ENCODE measurements at places on chromosomes 12 and 14.

DNA sequence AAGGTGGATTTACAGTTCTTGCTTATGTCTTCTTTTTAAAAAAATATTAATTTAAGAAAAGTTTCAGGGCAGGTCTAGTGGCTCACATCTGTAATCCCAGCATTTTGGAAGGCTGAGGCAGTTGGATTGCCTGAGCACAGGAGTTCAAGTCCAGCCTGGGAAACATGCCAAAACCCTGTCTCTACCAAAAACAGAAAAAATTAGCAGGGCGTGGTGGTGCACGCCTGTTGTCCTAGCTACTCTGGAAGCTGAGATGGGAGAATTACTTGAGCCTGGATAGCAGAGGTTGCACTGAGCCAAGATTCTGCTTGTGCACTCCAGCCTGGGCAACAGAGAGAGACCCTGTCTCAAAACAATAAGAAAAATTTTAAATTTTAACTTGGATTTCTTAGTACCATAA is 5.4 kb upstream of the TAS2R46 start:
- DNase-seq = no peak

GRCh38 chr12:3863756-3864155 is 9.4 kb downstream of the PARP11 start:
- DNase-seq = no peak

DNA sequence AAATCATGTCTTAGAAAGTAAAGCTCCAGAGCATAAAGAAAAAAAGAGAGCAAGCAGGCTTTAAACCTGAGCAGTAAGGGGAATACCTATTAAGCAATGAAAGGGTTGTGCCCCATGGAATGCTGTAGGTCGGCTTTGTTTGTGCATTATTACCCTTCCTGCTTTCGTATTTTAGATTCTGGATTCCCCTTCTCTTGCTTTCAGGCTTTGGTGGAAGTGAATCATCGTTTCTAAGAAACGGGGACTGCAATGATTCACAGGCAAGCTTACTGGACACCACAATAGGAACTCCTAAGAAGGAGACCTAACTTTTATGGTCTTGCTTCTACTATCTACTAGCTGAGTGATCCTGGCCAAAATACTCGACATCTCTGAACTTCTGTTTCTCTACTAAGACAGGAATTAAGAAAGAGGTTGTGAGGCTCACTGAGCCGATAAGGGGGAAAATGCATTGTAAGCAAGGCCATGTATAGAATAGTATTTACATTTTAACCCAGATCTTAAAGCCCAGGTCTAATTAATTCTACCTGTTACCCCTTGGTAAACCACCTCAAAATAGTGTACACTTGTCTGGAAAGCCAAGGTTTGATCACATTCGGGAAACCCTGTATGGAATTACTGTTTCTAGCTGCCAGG is 1.2 kb upstream of the BMAL2 start:
- DNase-seq = no peak

DNA sequence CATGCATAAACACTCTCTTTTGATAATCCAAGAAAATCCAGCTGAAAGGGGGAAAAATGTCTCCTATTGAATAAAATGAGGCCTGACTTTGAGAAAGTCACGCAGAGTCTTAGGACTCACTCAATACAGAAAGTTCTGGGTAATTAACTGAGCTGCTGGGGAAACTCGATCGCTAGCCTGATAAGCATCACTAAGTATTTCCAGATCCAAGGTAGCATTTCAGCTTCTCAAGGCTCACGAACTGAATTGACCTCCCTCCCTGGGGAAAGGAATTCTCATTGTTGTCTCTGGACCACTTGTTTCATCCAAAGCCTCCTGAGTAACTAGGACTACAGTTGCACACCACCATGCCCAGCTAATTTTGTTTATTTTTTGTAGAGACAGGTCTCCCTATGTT is 13.8 kb upstream of the ANAPC5 start:
- no peak for DNase-seq

GRCh38 chr14:24417832-24418491 is 11.5 kb downstream of the CBLN3 start:
- DNase-seq = no peak

DNA sequence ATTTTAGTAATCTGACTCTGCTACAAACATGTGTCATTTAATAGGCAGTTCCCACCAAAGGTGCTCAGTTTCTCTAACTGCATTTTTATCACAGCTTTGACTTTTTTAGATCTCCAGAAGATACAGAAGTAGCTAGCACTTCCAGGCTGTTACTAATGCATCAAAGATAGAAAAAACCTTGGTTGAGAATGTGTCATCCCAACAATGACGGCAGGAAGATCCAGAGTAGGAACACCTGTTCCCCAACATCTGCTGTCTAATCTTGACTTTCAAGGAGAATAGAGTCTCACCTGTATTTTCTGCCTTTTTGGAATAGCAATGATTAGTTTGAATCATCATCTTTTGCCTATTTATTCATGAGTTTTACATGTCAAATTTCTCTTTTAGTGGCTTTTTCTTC is 45.0 kb downstream of the ARMH4 start:
- no peak for DNase-seq

GRCh38 chr14:81336009-81336408 is 64.1 kb downstream of the STON2 start:
- no peak for DNase-seq

- DNase-seq = no peak
Observed at GRCh38 chr12:131135786-131136538, 182.3 kb downstream of the ADGRD1 start.

DNA sequence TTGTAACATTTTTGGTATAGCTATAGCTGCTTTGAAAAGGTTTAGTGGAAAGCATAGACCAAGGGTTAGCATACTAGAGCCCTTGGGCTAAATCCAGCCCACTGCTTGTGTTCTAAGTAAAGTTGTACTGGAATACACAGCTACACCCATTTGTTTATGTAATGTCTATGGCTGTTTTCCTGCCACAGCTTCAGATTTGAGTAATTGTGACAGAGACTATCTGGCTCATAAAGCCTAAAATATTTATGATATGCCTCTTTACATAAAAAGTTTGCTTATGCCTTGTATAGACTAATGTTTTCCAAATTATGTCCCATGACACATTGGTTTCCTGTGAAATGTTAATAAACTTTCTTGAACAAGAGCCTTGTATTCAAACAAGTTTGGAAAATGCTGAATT is 234.8 kb upstream of the ATP2B1 start:
- no peak for DNase-seq

GRCh38 chr14:73935666-73936065 is 14.2 kb downstream of the FAM161B start:
- no peak for DNase-seq

DNA sequence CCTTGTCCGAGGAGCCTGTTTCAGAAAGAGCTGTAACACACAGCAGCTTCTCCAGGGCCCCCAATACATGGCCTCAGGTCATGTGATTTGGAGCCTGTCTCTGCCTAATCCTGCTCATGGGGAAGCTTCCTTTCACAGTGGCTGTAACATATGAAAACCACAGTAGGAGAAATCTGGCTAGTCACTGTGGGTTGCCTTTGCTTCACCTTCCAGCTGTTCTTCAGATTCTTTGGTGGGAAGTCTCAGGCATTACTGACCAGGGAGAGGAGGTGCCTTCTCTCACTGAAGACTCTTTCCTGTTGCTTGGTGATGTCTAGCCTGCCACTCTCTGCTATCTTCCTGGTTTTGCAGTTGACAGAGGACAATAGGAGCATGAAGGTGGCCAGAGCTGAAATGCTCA is 350.6 kb downstream of the DPF3 start:
- no peak for DNase-seq

All from activated CD4-positive, alpha-beta T cell treated with anti-CD3 and anti-CD28 coated beads for 1 hour (primary cell).